ENCODE measurements at places on chromosomes 16 and 17.

- no peak for DNase-seq
These were observed 14.6 kb upstream of the TMEM92 start for GRCh38 chr17:50259477-50260324.

DNA sequence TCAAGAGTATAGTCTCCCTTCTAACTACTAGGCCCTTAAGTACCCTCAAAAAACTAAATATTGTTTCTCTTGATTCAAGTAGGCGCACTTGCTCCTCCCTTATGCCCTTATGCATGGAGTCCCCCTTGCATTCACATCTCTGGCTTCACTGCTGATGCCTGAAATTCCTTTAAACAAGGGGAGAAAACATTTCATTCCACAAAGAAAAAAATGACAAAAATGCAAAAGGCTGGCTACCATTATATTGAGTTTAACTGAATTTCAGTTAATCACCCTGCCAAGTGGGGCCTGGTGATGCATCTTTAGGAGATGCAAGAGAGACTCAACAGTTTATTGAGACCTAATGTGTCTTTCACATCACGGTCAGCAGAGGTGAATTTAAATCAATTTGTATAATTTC lies 35.6 kb downstream of the CRLF3 start:
- DNase-seq, result no peak

- no peak for DNase-seq
These were observed 18.1 kb downstream of the SLC7A5 start for GRCh38 chr16:87851141-87851587.

GRCh38 chr17:2779545-2779944 lies 16.7 kb upstream of the RAP1GAP2 start:
- no peak for DNase-seq

GRCh38 chr17:69815406-69815805 lies 259.6 kb upstream of the KCNJ16 start:
- DNase-seq, result no peak

DNA sequence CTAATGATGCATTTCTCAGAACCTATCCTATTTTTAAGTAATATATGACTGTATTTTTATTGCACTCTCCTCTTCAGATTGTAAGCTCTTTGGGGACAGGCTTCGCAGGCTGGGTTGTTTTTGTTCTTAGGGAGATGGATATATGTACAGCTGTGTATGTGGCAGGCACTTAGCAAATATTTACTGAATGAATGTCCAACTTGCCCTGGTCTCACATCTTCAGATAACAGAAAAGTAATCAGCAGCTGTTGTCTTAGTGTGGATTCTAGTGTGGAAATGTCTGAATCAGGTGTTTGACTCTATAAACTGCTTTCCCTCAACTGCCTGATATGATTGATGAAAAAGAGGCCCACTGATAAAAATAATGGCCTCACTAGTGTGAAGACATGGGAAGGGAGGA lies 47.1 kb upstream of the SLC12A3 start:
- no peak for DNase-seq

Data from activated CD4-positive, alpha-beta memory T cell treated with anti-CD3 and anti-CD28 coated beads for 36 hours (primary cell).